Daoy (cell line): ENCODE measurements at places on chromosomes 16 and 17. TPM values are rescaled to one million over a fixed set of nuclear protein-coding genes. Genes with fewer than 3 reads are reported as not detected.

SSTR5 gene
- total RNA-seq = not detected in 2 replicates

PHF12 gene
- total RNA-seq = 18.0 and 29.1 TPM in 2 replicates

DNA sequence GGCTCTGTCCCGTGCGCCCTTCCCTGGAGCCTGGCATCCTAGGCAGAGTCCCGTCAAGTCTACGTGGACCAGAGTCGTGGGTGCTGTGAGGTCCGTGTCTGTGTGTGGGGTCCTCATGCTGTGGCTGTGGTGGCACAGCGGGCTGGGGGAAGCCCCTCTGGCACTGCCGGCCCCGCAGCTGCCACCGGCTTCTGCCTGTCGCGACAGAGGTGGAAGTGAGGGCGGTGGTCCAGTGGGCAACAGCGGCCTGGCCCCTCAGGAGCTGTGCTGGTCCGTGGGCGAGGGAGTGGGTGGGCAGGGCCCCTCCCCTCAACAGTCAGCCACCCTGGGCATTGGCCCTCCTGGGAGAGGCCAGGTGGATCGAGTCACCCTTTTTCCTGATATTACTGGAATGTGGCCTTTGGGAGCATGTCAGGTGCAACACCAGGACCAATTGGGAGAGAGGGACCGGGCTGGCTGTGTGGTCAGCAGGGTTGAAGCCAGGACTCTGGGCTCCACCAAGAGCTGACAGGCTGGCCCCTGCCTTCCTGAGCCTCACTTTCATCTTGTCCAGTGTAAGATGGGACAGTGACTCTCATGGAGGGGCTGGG, 11.9 kb downstream of the BAIAP2 start:
- no peak for DNase-seq

DNA sequence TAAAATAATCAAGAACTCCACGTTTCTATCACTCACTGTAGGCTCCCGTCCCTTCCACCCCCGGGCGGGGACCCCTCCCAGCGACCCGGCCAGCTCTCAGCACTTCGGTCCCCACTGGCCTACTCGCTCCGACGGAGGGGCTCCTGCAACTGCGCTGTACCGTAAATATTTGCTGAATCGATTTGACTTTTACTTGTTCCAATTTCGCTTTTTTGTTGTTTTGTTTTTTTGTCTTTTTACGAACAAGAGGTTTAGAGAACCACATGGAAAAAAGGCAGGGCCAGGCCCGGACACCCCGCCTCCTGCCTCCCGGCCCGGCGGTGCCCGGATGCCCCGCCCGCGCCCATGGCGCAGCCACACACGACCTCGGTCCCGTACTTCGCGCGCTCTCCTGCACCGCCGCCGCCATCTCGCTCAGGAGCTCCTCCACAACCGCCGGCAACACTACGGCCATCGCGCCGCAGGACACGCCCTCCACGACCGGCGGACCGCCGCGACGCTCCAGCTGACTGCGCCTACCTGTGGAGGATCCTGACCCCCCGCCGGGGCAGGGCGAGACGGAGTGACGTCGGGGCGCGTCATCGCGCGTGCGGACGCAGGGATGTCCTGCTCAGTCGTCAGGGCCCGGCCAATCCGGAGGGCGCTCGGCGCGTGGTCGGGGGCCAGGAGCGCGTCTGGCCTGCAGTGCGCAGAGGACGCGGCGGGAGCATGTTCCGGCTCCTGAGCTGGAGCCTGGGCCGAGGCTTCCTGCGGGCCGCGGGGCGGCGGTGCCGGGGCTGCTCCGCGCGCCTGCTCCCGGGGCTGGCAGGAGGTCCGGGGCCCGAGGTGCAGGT, at the start of the genes TTC19 and ZSWIM7:
Gene TTC19 (plus strand): TSS at position 684 of the 833 bp plus-strand sequence. CDS start 25 bp downstream, at position 709.
Gene ZSWIM7 (minus strand): TSS at position 564 of the 833 bp plus-strand sequence. CDS start 110 bp downstream, at position 454.
- peak; percentile 98 for DNase-seq

- DNase-seq = peak; percentile 30
These were observed 31.2 kb downstream of the LYRM9 start for GRCh38 chr17:27862004-27862403.

GRCh38 chr17:5841862-5842261, 228.3 kb upstream of the WSCD1 start:
- DNase-seq = no peak

- DNase-seq = no peak
These were observed 27.4 kb downstream of the USP43 start for GRCh38 chr17:9672691-9673090.

DNA sequence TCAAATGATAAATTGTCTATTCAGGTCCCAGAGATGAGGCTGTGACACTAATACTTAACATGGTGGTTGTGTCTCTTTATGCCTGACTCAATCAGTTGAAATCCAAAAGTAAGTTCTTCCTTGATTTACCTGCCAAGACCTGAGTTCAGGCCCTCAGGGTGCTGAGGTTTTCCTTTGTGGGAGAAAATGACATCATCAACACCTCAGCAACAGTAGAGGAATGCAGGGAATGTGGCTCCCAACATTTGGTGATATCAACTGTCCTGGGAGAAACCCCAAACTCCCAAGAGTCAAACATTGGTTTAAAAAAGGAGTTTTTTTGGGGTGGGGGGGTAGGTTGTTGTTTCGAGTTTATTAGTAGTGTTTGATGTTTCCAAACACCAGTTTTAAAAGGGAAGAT, 14.7 kb downstream of the RNF43 start:
- DNase-seq = peak; percentile 77
